Activated CD4-positive, alpha-beta T cell treated with anti-CD3 and anti-CD28 coated beads, Interleukin-2, Interleukin-6, amounts not matched to agents 100 ng/mL and 50 ng/mL, durations not matched to agents 16 hours and 8 hours (primary cell): ENCODE measurements at places on chromosomes 16 and 17.
A peak's percentile ranks its signal among the peaks of the same experiment; 100 is the strongest.

DNA sequence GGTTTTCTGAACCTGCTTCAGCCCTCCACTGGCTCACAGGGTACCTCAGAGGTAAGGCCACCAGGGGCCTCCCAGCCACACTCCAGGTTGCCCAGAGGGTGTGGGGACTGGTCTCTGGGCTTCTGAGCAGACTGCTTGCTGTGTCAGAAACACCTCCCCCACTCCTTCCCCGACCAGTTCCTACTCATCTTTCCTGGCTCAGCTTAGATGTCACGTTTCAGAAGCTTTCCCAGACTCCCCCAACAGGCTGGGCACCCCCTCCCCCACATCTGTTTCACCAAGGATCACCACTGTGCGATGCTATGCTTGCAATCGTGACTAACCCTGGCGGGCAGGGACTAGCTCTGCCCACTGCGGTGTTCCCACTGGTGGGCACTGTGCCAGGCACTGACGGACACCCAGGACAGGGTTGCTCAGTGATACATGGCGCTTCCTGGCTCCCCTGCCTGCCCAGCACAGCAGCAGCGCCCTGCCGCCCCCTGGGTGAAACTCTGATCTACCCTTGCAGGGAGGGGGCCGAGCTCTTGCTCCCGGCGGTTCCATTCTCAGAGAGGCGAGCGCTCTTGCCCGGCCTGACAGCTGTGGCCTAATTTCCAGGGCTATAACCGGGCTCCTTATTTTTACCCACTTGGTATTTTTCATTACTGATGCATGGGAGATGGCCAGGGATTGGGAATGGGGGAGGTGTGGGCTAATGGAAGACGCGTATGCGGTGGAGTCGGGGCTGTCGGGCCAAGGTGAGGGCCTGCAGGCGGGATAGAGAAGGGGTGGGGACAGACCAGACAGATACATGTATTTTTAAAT is 29.4 kb upstream of the MTSS2 start:
- DNase-seq, result no peak

GRCh38 chr17:39627047-39627711 is 427 bp downstream of the PPP1R1B start:
- no peak for DNase-seq

GRCh38 chr17:54968988-54969332 is 395 bp downstream of the STXBP4 start:
- peak; percentile 22 for DNase-seq

DNA sequence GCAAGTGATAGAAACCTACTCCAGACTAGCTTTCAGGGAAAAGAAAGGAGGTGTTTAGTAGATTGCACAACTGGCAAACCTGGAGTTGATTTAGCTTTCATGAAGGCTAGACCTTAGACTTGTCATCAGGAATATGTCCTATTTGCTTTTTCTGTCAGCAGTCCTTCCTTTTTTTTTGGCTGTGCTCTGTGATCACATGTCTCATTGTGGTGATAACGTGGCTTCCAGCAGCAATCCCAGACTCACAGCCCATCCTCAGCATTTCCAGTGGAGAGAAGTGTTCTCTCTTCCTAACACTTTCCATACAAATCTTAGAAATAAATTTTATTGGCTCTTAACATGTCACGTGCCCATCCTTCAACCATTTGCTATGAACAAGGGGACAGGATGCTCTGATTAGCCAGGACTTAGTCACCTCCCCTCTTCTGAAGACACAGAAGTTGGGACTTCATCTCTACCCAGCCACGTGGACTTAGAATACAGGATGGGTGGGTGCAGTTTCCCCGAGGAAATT is 74.7 kb downstream of the CDH13 start:
- no peak for DNase-seq

DNA sequence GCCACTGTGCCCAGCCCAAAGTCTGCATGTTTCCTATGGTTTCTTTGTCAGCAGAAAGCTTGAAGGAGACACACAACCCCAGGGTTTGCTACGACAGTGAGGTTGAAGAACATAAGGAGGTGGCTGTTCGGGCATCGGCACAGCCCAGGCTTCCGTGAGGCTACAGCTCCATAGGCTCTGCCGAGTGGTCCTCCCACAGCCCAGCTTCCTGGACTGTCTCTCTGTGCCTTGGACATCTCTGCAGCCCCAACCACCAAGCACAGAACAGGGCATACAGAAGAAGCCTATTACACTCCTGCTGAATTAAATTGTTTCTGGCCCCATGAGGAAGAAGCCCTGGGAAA is 3.2 kb upstream of the HAP1 start:
- DNase-seq, result no peak

DNA sequence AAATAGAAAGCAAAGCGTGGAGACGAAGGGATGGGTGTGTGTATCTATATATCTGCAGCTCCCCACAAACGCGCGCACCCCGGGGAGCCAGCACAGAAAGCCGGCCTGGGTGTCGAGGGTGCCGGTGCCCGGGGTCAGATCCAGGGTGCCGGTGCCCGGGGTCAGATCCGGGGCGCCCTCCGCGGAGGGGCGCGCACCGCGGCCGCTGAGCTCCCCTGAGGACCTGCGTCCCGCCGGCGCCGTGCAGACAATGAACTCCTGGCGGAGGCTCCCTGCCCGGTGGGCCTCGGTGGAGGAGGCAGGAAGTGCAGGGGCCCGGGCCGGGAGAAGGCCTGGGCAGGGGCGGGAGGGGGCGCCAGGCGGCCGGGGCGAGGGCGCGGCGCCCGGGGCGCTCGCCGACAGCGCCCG is 1.1 kb downstream of the ZNF423 start:
- no peak for DNase-seq

DNA sequence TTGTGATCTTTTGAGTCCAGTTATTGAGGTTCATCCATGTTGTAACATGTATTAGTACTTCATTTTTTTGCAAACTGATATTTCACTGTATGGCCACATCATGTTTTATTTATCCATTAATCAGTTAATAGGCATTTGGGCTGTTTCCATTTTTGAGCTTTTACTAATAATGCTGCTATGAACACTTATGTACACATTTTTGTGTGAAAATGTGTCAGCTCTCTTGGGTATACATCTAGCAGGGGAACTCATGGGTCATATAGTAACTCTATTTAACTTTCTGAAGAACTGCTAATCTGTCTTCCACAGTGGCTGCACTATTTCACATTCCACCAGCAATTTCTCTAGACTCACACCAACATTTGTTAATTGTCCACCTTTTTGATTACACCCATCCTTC is 82.0 kb downstream of the GLG1 start:
- DNase-seq, result no peak

GRCh38 chr17:51730303-51731050 is 428.0 kb downstream of the CA10 start:
- DNase-seq, result no peak

- no peak for DNase-seq
Measured at GRCh38 chr17:79835953-79836509, 3.2 kb downstream of the CBX4 start.

- DNase-seq, result peak; percentile 5
Measured at GRCh38 chr16:76816475-76816874, 374.5 kb upstream of the MON1B start.

DNA sequence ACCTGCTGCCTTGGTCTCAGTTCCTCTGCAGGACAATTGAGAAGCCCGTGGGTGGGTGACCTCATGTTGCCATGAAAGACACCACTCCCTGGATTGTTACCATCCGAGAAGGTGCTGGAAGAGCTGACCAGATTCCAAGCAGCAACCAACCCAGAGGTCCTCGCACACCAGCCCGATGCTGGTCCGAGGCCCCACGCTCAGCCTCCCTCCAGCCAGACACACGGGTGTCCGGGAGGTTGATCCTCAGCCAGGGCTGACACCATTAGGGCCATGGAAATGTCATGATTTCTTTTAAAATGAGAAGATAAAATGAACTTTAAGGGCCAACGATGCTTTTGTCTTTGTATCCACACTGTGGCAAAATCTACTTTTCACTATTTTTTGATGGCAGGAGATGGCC is 242.3 kb downstream of the RBFOX3 start:
- DNase-seq, result no peak

GRCh38 chr17:42514867-42515266 is 21.2 kb upstream of the NAGLU start:
- no peak for DNase-seq

DNA sequence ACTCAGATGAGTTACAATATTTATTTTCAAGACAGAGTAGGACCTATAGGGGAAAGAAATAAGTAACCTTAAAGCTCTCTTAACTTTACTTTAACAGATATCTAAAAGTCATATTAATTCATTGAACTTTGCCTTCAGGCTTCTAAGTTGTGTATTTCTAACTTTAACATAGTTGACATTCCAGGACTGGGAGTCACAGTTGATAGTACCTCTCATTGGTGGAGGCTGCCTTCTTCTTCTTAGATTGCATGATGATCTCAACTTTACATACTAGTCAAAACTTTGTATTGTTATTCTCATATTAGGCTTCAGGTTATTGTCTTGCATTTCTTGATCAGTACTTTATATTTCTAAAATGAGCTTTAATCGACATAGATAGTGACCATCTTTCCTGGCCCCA is 350.1 kb upstream of the KIF2B start:
- DNase-seq, result no peak

DNA sequence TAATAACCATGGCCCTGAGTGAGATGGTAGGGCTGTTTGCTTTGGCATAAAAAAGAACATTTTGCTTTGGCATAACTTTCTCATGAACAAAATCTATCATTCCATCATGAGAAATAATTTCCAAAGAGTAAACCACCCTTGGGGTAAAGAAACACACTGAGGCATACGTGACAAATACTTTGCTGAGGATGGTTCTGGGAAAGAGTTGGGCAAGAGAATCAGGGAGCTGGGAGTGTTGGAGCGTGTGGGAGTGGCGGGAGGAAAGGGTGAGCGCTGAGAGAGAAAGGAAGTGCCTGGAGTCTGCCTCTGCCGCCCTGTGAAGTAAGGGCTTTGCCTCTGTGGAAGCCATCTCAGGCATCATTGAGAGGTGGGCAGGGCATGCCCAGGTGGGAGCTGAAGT is 60.2 kb upstream of the ARHGAP44 start:
- DNase-seq, result no peak

DNA sequence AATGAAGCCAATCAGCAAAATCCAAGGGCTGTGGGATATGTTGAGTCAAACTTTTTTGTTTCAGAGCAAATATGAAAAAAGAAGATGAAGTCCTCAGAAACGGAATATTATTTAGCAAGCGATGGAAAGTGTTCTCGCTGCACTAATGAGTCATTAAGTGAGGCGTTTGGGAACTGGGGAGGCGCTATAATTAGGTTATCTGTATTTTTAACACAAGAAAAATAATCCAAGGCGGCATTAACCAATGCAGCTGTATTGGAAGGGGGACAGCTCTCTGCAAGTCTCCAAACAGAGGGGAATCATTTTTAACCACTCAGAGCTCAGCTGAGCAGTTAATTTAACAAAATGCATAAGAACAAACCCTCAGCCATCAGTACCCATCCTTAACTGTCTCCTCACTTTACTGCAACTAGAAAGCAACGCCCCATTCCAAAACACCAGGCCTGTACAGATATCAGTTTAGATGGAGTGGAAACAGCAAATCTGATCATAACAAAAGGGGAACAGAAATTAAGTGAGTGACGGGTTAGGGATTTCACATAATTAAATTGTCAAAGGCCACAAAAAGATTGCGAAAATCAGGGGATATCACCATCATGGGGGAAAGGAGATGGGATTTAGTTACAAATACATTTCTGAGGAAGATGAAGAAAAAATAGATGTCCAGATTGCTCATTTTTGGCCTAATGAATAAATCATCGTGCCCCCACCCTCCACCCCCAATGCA is 211.0 kb upstream of the TOX3 start:
- no peak for DNase-seq

- peak; percentile 21 for DNase-seq
Measured at GRCh38 chr17:20852239-20852989, 190.4 kb downstream of the USP22 start.

DNA sequence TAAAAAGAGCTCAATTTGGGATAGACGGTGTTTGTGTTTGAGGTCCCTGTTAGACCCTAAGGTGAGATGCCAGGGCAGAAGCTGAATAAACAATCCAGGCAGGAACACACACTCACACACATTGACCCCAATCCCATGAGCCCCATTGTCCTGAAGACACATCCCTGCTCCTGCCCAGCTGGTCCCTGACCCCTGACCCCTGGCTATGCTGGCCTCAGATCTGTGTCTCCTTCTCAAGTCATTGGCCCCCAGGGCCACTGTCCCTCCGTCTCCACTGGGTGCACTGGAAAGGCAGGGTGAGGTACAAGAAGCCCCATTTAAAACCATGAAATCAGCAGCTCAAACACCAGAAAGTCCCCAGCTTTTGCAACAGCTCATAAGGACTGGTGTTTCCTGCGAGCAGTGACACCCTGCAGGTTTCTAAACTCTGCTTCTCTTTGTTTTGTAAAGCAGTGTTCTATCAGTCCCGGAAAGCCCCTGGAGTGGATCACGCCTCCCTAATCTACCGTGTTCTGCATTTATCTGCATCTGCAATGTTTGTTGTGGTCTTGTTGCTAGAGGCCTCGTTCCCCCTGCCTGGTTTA is 18.0 kb upstream of the ASGR2 start:
- peak; percentile 75 for DNase-seq

GRCh38 chr16:85234310-85235204 is 122.3 kb upstream of the CIBAR2 start:
- no peak for DNase-seq

DNA sequence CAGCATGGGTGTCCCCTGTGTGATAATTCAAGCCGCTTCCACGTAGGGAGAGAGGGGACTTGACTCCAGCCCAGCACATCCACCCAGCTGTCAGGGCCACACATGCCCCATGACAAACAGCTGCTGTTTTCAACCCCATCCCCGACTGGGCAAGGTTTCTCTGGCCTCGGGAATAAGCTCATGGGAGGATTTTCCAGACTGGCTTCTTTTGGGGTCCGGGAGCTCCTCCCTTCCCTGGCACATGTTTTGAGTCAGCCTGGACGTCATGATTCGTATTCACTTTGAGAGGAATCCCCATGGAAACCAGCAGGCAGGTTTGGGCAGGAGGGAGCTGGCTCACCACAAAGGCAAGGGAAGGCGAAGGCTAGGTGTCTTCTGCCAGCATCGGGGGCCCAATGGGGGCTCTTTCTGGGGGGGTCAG is 156.4 kb downstream of the CMIP start:
- DNase-seq, result no peak

- no peak for DNase-seq
Measured at GRCh38 chr16:55647798-55648197, 8.0 kb upstream of the SLC6A2 start.

GRCh38 chr16:31714903-31715504 is 158.6 kb upstream of the ZNF267 start:
- DNase-seq, result peak; percentile 48

GRCh38 chr16:588639-588888 is 1.3 kb upstream of the RAB40C start:
- DNase-seq, result peak; percentile 66

GRCh38 chr17:42617956-42618431 is 8.5 kb downstream of the TUBG1 start:
- no peak for DNase-seq

GRCh38 chr17:62737513-62737912 is 70.6 kb downstream of the MARCHF10 start:
- DNase-seq, result peak; percentile 45

DNA sequence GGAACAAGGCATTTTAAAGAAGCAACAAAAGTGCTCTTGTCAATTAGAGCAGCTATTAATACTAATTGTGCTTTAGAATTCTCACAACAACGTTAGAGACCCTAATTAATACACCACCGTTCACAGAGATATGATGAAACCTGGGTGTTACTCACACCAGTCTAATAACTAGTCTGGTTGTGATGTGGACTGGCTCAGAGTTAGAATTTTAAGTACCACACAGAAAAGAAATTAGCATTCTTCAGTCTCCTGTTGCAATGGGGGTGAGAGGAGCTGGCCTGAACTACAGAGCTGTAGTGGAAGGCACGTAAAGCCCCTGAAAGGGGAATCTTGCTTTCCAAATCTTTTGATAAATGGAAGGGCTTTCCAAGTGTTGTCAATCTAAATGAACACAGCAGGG is 240.8 kb upstream of the TOX3 start:
- DNase-seq, result no peak
